ENCODE measurements at places on chromosomes 5 and 9. TPM values are rescaled to one million over a fixed set of nuclear protein-coding genes. Genes with fewer than 3 reads are reported as not detected.

LECT2 gene
- not detected for total RNA-seq

- no peak for DNase-seq
Measured at GRCh38 chr5:24539613-24540012, 105.2 kb downstream of the CDH10 start.

DNA sequence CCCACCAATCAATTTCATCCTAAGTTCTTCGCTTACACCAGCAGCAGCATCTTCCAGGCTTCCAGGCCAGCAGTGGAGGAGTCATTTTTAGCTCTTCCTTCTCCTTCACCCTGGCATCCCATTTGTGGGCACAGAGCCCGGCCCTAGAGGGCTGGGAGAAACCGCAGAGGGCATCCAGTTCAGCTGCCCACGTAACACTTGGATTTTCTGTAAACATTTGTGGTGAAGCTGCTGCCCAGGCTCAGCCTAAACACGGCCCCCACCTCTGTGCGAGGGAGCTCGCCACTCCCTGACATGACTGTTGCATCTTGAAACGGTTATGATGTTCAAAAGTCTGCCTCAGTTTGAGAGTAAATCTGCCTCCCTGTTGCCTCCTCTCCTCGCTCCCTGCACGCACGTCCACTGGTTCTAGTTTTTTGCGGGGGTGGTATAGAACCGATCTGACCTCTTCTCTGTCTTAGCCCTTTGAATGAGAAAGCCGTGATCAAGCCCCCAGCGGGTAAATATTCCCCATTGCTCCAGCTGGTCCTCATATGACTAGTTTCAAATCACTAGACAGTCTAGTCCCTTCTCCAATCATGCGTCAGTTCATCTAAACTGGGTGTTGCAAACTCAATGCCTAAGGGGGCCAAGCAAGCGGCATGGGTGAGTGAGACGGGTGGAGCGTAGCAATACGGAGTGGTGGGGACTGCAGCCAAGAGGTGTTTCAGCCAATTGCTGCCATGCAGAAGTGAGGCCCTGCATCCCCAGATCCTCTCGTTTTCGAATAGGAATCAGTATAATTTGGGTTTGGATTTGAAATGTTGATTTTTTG, 34.9 kb upstream of the N4BP3 start:
- no peak for DNase-seq

GRCh38 chr5:28216939-28217360, 1178.6 kb upstream of the CDH9 start:
- no peak for DNase-seq

BTNL8 gene
- 0.13 TPM for total RNA-seq

- DNase-seq = peak; percentile 80
Measured at GRCh38 chr5:107670932-107671741, at the start of gene EFNA5. EFNA5 (minus strand) TSS chr5:107670937.

DNA sequence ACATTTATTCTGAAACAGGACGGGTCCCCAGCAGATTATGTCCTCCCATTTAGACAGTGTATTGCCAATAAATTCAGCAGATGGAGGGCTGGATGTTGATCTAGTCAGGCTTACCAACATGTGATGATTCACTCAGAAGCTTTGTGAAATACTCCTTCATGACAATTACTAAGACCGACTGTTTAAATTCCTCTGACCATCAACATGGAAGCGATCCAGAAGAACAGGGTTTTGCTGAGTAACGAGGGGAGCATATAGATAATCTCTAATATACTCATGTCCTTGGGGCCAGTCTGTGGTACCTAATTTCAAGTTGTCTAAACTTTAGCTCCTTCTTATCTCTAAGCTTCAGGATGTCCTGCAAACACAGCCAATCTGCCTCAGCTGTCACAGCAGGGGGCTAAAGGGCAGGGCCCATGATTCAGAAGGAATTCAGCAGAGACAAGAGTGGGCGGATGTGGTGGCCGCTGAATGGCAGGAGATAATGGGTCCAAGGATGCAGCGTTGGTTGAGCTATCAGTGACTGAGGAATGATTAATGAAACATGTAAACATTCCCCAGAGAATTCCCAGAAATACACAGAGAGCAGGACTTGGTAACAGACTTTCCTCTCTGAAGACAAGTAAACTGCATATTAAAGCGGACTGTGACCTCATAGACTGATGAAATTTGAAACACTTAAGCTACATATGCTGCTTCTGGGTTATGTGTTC, 109.4 kb downstream of the ANKRD55 start:
- peak; percentile 22 for DNase-seq

DNA sequence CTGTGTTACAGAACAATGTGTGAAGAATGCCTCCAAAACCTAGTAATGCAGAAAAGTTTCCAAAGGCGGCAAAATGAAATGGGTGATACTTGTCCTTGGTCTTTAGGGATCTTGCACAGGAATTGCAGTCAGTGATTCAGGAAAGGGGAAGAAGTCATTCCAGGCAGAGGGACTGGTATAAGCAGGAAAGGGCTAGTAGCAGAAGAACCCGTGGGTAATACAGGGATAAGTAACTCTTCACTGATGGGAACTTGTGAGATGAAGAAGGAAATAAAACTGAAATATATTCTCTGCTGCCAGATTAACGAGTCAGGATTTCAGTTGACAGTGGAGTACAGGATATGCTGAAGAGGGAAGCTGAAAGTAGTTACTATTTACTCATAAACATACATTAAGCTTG, 1.2 kb downstream of the SRFBP1 start:
- DNase-seq = peak; percentile 29

SMIM32 gene
- not detected for total RNA-seq

NMRK1 gene
- total RNA-seq = 2.3 TPM

DNA sequence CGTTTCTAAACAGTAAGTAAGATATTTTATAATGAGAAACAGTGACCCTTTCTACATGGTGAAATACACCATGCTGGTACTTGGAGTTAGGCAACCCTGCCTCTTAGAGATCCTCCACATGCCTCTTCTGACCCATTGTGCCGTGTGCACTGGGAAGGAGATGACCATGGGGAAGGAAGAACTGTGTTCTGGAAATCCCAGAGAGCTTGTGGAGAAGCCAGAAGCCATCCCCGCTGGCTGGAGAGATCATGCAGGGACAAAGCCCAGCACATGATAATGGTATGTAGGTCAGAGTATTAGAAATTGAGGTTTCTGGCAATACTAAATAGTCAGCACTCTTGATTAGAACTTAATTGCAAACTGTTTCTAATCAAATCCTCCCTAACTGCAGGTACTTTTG, 307.3 kb downstream of the FBXL7 start:
- no peak for DNase-seq

GRCh38 chr5:179994583-179995323, 76.8 kb downstream of the RNF130 start:
- no peak for DNase-seq

DNA sequence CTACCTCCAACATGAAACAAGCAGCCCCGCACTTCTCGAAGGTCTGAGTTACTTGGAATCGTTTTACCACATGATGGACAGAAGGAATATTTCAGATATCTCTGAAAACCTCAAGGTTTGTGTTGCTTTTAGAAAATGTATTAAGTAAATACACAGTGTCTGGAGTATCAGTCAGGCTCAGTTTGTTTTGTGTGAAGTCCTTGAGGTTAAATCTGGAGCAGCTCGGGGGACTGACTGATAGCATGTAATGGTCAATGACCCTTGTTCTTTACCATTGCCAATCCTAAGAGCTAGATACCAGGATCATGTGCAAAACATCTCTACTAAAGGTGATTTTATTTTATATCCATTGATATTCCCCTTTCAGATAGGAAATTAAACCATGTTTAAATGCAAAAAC, 26.9 kb upstream of the LNPEP start:
- no peak for DNase-seq

FANCC gene
- total RNA-seq = 17.0 TPM

- no peak for DNase-seq
Measured at GRCh38 chr9:115972362-115972761, 181.2 kb upstream of the PAPPA start.

DNA sequence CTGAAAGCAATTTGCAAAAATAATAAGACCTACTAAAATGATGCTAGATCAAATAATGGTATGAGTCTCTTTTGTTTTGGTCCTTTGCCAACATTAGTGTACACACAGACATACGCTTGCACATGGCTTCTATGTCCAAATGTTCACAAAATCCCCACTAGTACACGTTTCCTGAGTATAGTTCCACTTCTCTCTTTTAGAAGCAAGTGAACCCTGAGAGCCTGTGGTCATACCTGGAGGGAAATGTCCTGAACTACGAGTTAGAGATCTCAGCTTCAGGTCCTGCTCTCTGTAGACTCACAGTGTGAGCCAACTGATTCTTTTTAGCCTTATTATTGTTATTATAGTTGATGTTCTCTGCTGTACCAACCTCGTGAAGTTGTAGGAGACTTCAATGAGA, 47.3 kb upstream of the ACTBL2 start:
- no peak for DNase-seq

GRCh38 chr5:74179179-74179578, 461.3 kb downstream of the ENC1 start:
- no peak for DNase-seq

PDE6A gene
- total RNA-seq = not detected

GRCh38 chr9:35569206-35569605, 35.9 kb upstream of the TESK1 start:
- DNase-seq = no peak

DNA sequence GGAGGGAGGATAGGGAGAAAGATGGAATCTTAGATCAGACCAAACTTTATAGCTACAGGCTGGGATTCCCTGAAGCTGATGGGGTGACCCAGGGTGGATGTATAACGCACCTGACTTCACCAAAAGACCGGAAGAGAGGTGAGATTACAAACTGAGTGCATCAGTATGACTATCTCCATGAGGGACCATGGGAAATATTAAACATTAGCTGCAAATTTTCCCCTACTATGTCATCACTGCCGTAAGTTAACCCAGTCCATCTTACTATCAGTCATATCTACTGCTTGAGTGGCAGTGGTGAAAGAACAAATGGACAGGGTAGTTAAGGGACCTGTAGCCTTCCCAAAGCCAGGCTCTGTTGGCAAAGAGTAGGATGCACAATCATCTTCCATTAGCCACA, 368.3 kb downstream of the EFNA5 start:
- DNase-seq = no peak

LCN15 gene
- not detected for total RNA-seq

- DNase-seq = no peak
Measured at GRCh38 chr5:114415760-114416159, 53.9 kb downstream of the KCNN2 start.

C8G gene
- total RNA-seq = 0.71 TPM

Measured in HT-29 (cell line).